ENCODE measurements at places on chromosomes 2 and 18.

GRCh38 chr18:36335476-36336279, 38.2 kb downstream of the FHOD3 start:
- DNase-seq, result no peak

GRCh38 chr18:33557706-33558105, 20.3 kb upstream of the ASXL3 start:
- DNase-seq, result no peak

- DNase-seq, result no peak
Measured at GRCh38 chr2:173164396-173164795, 88.8 kb downstream of the MAP3K20 start.

GRCh38 chr18:36809590-36810381, 19.0 kb downstream of the TPGS2 start:
- DNase-seq, result no peak

GRCh38 chr2:216215658-216216390, 106.7 kb downstream of the XRCC5 start:
- DNase-seq, result no peak

DNA sequence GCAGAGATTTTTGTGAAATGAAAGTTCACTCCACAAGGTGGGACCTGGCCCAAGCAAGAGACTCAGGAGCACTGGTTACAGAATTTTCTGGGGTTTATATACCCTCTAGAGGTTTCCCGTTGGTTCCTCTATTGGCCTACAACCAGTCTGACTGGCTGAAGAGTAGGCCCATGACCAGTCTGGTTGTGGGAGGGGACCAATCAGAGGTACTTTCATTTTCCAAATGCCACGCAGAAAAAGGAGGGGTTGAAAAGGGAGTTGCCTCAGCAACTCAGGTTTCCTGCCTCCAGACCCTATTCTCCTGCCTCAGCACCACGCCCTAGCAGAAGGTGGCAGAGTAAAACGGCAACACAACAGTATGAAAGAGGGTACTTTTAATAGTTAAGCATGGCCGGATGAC, 98.4 kb downstream of the COLEC12 start:
- DNase-seq, result no peak

DNA sequence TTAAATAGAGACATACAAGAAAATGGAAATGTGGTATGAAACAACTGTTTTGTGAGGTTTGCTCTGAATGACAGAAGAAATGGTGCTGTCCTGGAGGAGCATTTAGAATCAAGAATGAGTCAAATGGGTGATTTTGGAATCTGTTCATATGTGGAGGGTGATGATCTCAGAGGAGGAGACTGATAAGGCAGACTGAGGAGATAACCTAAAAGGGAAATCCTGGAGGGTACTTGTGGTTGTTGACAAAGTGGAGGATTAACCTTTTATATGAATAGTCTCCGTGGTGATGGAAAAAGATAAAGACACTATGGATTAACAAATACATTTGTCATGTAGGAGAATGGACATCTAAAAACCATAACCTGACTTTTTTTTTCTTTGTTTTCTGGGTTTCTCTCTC, 74.1 kb downstream of the MMADHC start:
- no peak for DNase-seq

DNA sequence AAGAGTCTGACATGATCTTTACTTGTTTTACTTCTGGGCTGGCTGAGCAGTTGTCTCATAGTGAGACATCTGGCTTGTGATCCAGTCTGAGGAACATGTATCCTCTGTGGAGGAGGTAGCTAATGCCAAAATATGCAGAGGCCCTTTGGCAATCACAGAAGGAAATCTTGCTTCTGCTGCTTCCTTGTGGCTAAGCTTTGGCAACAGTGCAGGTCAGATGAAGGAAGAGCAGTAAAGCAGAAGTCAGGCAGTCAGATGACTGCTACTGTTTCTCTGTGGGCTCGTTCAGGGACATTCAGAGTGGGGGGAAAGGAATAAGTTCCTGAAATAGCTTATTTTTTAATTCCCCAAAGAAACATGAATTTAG, 22.3 kb downstream of the DOK1 start:
- DNase-seq, result no peak

- no peak for DNase-seq
Measured at GRCh38 chr2:217270485-217271121, 410.7 kb upstream of the TNP1 start.

DNA sequence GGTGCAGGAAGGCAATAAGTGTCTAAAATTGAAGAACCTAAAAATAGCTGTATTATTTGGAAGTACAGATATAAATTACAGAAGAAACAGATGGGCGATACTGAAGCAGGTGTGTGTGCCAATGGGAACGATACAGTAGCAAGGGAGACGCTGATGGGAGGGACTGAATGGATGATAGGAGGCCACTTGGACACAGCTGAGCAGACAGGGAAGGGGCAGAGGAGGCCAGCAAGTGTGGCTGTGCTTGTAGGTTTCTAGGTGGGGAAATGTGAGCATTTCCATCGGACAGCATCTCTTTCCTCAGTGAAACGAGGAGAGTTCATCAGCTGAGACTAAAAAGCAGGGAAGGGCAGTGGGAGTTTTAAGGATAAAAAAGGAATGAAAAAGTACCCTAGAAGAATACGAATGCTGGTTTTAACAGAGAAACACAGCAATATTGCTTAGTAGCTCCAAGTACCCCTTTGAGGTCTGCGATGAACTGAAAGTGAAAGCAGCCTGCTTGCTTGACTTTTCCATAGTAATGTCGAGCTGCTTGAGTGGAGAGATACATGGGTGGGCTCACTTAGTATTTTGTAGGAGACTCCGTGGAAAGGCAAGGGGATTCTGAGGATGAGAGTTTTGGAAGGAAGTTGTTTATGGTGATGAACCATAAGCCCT, 91.7 kb upstream of the EPC2 start:
- no peak for DNase-seq

DNA sequence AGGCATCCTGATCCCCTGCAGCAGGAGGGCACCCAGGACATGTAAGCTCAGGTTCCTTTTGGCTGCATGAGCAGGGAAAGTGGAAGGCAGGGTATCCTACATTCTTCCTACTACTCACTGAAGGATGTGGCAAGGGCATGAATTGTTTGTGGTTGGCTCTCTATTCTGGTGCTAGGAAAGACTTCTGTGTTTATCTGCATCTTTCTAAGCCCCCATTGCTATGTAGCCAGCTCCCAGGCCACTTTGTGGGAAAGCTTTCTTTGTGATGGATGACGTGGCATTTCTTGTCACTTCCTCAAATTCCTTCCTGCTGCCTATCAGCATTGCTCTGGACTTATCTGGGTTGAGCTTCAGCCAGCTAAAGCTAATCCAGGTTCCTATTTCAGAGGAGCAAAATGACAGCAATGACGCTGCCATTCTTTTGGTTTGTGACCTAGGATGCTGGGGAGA, 46.2 kb downstream of the MEIS1 start:
- DNase-seq, result no peak

DNA sequence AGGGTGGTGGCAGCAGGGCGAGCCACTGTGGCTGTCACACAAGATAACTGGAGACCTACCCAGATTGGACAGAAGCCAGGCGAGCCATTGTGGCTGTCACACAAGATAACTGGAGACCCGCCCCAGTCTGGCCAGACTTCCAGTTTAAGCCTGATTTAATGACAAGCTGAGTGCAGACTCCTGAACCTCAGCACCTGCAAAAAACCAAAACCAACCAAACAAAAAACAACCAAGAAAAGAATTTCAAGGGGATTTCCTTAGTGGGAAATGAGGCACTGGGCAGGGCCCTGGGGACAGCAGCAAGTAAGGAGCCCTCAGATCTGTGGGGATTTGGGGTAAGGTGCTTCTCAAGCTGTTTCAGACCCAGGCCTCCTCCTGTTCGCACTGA, 95.2 kb upstream of the BOD1L2 start:
- DNase-seq, result no peak

DNA sequence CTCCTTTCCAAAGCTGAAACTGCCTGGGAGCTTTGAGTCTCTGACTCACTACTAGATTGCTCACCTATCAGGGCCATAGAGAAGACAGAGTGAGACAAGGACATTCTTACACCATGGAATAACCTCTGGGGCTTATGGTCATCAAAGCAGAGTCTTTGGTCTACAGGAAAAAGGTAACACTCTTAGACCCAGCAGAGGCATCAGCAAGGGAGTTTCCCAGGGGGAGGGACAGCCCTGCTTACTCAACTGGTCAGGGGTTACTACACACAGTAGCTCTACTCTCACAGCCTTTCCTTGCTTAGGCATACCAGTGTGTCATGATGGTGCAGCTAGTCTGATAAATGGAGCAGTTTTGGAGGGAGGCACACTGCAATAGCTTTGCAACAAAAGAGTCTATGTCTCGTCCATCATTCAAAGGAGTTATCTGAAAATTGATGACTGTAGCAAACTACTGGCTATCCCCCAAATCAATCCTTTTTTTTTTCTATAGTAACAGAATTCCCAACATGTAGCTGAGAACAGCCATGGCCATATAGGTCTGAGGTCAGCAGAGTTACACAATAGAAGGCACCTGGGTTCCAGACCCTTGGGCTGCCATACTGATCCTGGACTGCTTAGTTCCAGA, 22.4 kb upstream of the CD28 start:
- DNase-seq, result no peak

DNA sequence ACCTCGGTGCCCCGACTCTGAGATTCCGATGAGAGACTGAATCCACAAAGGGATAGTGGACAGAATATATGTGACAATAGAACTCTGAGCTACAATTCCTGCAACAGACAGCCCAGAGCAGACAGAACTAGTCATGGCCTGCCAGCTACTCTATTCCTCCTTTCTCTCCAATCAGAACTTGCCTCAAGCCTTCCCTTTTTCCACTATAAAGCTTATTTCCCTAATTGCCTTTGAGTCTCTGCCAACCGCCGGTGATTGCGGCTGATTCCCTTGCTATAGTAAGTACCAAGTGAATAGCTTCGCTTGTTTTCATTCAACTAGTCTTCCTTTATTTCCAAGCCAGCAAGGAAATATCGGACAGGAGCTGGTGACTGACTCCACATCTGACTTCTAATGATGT, 96.8 kb downstream of the DSC3 start:
- DNase-seq, result no peak

GRCh38 chr2:3292416-3292815, 85.2 kb downstream of the EIPR1 start:
- no peak for DNase-seq

GRCh38 chr2:227198866-227199265, 34.4 kb downstream of the COL4A3 start:
- no peak for DNase-seq

GRCh38 chr2:217938036-217938435, 64.8 kb downstream of the TNS1 start:
- no peak for DNase-seq

- DNase-seq, result no peak
Measured at GRCh38 chr18:35827275-35827902, 145.1 kb upstream of the RMP24 start.

- no peak for DNase-seq
Measured at GRCh38 chr2:236840215-236840614, 245.5 kb upstream of the COPS8 start.

GRCh38 chr2:134253804-134254203, at the start of gene MGAT5:
MGAT5 (plus strand) TSS chr2:134254072; CDS start chr2:134254404, 332 bp downstream.
- DNase-seq, result no peak

DNA sequence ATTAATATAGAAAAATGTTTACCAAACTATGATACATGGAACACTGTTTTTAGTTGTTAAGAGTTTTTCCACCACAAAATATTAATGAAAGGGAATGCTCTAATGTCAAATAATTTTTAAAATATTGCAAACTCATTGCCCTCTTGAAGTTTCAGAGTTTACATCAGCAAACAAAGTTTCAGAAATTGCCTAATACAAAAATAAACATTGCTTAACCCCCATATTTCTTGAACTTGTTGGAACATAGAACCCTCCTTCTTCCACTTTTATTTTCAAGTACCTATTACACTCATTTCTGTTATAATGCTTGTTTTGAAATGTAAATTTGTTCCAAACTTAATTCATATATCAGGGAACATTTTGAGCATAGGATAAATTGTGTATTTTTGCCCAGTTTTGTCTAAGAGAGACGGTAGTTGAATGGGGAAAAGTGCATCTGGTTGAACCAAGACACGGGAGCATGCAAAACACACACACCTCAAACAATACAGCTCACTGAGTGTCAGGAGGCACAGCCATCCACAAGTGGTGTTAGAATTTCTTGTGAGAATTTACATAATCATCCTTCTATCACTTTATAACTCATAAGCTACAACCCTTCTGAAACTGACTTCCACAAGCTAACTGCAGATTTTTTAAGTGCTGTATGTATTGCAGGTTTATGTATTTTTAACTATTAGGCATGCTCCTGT, 5.3 kb upstream of the MC4R start:
- no peak for DNase-seq

DNA sequence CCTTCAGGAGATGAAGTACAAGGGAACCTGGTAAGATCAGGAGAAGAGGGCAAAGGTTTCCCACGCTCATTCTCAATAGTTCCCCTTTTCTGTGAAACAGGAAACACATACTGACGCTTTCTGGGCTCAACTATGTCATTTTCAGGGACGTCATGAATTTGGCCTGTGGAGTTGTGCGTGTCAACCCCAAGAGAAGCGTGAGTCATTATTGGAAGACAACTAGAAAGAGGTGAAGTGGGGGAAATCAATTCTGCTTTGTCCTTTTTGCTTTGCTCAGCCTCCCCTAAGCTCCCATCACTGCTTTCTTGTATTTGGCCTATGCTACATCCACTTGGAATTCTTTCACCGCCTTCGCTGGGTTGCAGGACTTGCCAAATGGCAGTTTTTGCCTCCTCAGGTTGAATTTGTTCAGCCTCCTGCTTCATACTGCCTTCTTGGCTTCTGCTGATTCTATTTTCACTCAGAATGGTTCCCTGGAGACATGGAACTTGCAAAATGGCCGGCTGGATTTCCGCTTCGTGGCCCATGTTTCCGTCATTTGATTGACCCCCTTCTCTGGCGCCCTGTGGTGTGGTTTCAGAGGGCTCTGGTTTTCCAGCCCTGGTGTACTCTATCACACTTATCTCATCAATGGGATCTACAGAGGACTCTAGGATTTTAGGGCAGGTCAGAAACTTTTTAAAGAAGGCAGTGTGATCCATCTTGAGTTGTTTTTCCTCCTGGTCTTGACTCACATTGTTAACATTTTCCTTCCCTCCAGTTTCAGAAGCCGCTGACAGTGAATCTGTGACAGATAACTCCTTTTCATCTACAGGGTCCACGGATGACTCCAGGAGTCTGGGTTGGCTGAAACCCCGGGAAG, 93.3 kb downstream of the ALPK2 start:
- no peak for DNase-seq

GRCh38 chr2:85678794-85679672, 11.0 kb upstream of the SFTPB start:
- peak; percentile 45 for DNase-seq

- DNase-seq, result no peak
Measured at GRCh38 chr18:25298853-25299274, 53.1 kb downstream of the ZNF521 start.

- DNase-seq, result no peak
Measured at GRCh38 chr2:33230842-33231241, 245.6 kb upstream of the RASGRP3 start.
